Upper lobe of left lung (tissue), 6 donors: ENCODE measurements at places on chromosomes 4 and X. TPM values are rescaled to one million over a fixed set of nuclear protein-coding genes. Genes with fewer than 3 reads are reported as not detected.

GRCh38 chr4:128663325-128663724 is 146.2 kb upstream of the JADE1 start:
- no peak for DNase-seq

- DNase-seq, result no peak
Measured at GRCh38 chr4:92270908-92271307, 32.9 kb upstream of the GRID2 start.

- no peak for DNase-seq
Measured at GRCh38 chrX:19388741-19389140, 45.0 kb downstream of the PDHA1 start.

Gene FRMPD3
- total RNA-seq, result 0.23 TPM

- DNase-seq, result no peak
Measured at GRCh38 chr4:54256491-54257486, 27.7 kb downstream of the PDGFRA start.

Gene CHRDL1
- 33.5 TPM for total RNA-seq

GRCh38 chr4:112403101-112403945 is 106.2 kb downstream of the ALPK1 start:
- DNase-seq, result no peak

GRCh38 chr4:8609824-8610350 is 17.3 kb downstream of the CPZ start:
- DNase-seq, result no peak

DNA sequence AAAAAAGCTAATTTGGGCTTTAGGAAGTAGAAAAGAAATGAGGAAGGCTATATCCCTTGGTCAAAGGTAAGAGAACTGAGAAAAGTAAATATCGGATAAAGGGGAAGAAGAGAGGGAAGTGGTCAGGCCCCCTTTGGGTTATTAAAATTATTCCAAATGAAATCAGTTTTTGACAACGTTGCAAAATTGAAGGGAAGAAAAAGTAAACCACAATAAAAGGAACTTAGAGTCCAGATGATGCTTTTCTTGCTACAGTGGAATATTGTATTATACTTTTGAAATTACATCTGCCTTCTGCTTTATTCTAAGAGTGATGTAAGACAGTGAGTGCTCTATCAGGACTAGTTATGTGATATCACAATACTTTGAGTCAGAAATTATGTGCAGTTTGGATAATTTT is 59.4 kb upstream of the RBPJ start:
- no peak for DNase-seq

- no peak for DNase-seq
Measured at GRCh38 chrX:18272222-18272621, 51.5 kb upstream of the BEND2 start.

GRCh38 chrX:125089761-125090445 is 229.8 kb upstream of the TEX13C start:
- DNase-seq, result no peak

Gene ZFYVE28
- total RNA-seq, result 16.6 TPM

DNA sequence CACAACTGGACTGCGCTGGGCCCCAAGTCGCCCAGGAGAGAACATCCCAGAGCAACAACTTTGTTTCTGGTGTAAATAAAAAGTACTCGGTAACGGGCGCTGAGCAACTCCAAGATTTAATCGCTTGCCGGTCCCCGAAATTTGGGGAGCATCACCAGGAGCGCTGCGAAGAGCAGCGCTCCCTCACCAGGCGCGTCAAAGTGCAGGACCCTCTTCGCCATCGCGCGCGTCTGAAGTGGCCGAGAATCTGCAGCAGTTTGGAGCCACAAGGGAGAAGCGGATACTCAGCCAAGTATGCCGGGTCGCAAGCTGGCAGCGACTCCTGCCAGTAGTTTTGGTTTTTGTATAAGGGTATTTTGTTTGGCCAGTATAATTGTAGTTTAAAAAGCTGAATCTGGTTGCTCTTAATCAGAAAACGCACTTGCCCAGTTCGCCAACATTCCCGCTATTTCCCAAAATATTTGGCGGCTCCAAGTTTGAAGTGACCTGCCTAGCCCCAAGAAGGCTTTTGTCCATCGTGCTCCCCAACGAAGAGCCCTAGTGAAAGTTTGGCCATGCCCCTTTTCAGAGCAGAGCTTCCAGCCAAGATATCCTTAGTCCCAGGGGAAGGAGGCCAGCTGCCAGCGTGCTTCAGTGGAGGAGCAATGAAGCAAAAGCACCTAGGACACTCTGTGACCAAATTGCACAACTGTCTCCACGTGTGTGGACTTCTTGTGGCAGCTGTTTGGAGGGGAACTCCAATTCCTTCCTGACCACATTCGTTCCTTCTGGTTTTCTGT is 557 bp upstream of the KDR start:
- DNase-seq, result peak; percentile 25

DNA sequence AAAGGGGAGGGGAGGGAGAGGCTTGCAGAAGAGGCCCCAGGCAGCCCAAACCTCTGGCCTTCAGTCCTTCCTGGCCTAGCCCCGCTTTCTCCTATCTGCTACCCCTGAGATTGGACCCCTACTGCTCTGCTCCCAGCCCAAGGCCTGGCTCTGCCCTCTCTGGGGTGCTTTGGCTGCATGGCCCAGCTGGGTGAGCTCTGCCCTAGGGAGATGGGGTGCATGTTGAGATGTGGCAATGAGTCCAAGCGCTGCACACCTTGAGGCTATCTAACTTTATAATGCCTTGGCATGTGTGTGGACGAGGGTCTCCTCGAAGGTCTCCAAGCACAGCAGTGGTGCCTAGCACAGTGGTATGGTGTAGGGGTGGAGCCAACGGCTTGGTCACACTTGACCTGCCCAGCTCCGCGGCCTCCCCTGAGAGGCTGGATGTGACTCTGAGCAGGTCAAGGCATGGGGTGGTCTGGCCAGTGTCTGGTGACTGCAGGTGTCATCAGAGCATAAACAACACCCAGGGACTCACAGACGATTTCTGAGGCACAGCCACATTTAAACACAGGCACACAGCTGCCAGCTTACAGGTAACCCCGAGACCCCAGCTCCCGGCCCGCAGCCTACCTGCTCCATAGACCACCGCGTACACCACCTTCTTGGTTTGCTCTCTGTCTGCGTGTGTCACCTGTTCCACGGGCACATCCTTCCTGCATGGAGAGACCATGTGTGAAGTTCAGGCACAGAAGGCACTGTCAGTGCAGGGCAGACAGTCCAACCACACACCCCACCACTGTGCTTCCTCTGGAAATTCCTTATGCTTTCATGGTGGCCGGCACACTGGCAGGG is 36.3 kb downstream of the NAT8L start:
- DNase-seq, result no peak

DNA sequence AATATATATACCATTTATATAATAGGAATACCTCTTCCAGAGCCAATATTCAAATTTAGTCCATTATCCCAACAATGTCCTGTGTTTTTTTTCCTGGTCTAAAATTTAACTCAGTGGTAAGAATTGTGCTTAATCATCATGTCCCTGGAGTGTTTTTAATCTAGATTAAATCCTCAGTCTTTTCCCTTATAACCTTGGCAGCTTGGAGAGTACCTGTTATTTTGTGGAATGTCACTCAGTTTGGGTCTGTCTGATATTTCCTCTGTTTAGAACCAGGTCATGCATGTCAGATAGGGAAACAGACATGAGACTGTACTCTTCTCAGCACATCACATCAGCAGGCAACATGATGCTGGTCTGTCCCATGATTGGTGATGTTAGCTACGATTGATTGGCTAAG is 96.6 kb downstream of the HPGD start:
- no peak for DNase-seq

DNA sequence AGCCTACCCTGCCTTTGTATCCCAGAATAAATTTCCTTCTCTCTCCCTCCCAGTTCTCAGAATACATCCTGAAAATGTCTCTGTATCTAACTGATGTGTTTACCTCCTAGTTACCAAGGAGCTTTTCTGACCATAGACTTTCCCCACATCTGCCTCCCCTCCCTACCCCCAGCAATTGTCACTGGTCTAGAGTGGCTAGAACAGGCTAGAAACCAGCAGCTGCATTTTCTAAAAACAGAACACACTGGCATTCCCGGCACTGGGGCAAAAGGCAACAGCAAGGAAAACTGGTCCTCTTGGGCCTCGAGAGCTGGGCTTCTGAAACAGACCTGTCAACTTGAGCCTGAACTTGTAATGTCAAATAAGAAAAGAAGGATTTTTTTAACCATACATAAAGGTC is 16.4 kb downstream of the TASL start:
- no peak for DNase-seq

- DNase-seq, result no peak
Measured at GRCh38 chrX:139832718-139833309, 100.0 kb downstream of the ATP11C start.

DNA sequence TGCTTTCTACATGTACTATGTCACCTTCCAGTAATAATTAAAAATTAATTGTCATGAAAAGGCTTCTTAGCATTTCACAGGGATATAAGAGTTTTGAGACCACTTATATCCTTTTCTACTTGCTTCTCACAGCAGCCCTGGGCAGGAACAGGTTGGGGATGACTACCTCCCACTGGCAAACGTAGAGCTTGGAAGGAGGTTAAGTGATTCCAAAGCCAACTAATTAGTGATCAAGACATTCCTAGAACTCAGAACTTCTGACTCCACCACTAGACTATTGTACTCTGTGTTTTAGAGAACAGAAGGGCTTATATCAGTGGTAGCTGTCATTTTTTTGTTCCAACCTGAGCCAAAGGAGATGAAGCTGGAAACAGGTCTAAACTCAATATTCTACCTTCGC is 364.5 kb upstream of the BOD1L1 start:
- no peak for DNase-seq

DNA sequence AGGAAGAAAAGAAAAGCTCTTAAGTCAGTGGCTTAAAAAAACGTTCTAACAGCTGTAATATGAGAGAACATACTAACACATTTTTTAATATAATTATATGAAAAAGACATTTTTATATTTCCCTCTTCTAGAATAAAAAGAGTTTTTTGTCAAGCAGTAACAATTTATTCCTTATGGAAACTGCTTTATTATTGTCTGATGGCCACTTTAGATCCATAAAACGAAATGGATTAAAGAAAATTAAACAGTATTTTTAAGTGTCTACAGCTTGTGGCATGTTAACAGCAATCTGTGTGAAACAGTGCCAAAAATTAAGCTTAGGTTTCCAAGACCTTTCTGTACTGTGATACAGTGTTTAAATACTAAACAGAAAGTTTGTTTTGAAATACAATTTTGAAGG is 55.5 kb upstream of the TENM3 start:
- no peak for DNase-seq

Gene MAGEA2
- total RNA-seq, result not detected

- DNase-seq, result no peak
Measured at GRCh38 chrX:136572030-136572429, 40.0 kb downstream of the VGLL1 start.

- DNase-seq, result no peak
Measured at GRCh38 chr4:119106036-119107000, 29.3 kb upstream of the MYOZ2 start.

DNA sequence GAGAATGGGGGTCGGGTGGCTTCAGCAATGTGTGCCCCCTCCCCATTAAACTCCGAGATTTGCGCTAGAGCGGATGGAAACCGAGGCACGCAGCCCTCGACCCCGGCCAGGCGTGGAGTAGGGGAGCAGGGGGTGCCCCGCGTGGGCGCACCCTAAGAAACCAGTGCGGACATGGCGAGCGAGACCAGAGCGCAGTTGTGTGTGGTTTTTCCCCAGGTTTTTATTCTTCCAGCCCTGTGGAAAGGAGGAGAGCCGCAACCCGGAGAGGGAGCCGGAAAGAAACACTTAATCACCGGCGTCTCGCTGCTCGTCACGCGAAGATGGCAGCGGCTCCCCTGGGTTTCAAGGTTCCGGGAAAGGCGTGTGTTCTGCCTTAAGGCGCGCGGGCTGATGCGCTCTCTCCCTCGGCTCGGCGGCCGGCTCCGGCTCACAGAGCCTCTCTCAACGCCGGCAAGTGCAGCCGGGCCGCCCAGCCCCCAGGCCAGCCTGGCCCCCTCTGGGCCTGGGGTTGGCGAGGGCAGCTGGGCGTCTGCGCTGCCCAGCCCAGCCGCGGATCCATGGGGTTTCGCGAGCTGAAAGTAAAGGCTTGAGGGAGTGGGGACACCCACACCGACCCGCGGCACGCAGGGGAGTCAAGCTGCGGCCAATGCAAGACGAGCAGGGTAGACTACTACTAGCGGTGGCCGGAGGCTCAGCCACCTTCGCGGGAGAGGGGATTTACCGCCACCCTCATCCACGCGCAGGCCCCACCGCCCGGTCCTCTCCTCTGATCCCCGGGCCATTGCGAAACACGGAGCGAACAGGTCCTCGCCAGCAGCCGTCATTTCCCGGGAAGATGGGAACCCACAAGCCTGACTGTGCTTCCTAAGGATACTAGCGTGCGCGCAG is 74.0 kb upstream of the BCOR start:
- DNase-seq, result no peak

DNA sequence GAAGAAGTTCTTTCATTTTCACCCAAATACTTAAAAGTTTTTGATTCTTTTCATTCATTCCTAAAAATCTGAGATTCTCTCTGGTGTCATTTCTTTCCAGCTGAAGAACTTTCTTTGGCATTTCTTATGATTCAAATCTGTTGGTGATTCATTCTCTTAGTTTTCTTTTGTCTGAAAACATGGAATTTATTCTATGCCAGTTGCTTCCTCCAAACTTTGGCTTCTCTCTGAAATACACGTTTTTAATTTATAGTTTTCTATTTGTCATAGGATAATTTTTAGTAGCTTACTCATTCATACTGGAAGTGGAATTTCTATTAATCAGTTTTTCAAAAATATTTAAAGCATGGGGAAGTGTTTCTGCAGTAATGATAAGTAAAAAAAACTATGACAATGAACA is 1012.0 kb downstream of the RPA4 start:
- no peak for DNase-seq

GRCh38 chr4:74038425-74039314 is at the start of gene CXCL3:
Gene CXCL3, minus strand, starts transcription at chr4:74038689. Its CDS starts 78 bp downstream, at chr4:74038611.
- DNase-seq, result peak; percentile 96

DNA sequence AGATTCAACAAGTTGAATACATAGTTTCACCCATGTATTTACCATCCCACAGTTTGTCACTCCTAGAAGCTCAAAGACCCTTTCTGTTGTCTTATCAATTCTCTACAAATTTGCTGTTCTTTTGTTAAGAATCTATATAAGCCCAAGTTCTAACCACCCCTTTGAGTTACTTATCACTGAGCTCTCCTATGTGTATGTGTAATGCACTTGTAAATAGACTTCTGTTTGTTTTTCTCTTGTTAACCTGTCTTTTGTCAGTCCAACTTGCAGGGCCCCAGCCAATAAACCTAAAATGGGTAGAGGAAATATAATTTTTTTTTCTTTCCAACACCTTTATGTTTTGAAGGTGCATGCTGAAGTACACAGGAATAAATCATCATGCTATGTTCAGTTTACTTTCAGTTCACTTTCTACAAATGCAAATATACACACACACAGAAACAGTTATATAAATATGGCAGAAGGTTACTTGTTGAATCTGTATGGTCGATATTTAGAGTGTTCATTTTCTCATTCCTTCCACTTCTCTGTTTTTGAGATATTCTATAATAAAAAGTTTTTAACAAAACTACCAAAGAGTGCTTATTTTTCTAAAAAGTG is 22.3 kb upstream of the CLOCK start:
- no peak for DNase-seq

- DNase-seq, result no peak
Measured at GRCh38 chrX:94850811-94851210, 1176.8 kb downstream of the FAM133A start.

GRCh38 chr4:130422261-130422660 is 1326.3 kb downstream of the C4orf33 start:
- DNase-seq, result no peak

GRCh38 chrX:135408794-135409193 is 12.9 kb upstream of the SMIM10L2A start:
- DNase-seq, result no peak
